NCI-H1436 (cell line): ENCODE measurements at places on chromosomes 3 and 15.

- no peak for DNase-seq
These were observed 95.8 kb downstream of the P3H2 start for GRCh38 chr3:190024912-190025311.

GRCh38 chr3:127265581-127265981 lies 22.3 kb downstream of the PRR20G start:
- no peak for DNase-seq

DNA sequence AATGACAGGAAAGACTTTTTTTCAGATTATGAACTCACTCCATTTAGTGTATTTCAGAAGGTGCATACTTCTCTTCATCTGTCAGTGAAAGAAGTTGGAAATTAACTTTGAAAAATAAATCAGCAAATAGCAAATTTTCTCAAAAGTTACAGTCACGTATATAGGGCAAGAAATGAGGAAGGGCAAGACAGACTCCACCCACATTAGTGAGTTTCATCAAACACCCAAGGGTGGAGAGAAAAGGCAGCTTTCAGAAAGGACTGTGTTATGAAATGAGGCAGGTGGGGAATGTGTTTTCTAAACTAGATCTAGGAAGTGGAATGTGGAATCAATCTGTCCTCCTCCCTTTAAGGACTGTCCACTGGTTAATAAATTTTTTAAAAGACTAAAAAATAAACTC lies 2.9 kb downstream of the SLC22A13 start:
- no peak for DNase-seq

DNA sequence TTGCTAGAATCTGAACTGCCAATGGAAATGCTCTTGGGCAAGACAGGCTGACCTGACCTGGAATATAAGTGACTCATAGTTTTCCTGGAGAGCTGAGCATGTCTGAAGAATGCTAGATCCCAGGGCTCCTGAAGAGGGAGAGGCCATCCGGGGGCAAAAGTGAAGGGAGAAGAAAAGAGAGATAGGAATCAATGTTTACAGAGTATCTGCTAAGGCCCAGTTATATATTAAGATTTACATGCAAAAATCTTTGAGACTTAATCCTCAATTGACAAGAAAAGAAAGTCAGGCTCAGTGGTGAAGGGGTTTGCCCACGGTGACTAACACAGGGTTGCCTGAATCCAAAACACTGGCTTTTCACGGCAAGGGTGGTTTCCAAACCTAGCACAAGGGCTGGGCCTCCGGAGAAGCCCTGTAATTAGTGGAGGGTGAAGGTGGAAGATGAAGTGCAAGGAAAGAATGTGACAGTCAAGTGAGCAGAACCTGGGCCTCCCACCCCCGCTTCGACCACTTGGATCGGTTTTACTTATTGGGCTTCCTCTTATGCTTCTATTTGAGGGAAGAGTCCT lies 91.7 kb upstream of the FGF12 start:
- DNase-seq = no peak

DNA sequence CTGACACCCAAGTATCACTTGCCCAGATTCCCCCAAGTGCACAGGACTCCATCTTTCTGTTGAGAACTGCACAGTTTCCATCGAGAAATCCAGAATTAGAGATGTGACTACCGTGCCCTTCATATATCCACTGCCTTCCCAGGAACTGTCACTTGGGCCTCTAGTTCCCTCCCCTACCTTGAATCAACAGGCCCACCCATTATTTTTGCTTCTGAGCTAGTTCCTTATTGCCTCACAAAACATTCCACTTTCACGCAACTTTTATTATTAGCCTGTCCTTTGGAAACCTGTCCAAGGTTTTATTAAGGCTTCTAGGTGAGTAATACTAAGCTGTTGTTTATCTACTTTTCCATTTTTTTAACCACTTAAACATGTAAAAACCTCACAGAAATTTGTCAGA lies 17.1 kb upstream of the SLC30A4 start:
- no peak for DNase-seq

- no peak for DNase-seq
These were observed 160.5 kb downstream of the KLF13 start for GRCh38 chr15:31486906-31487695.

GRCh38 chr15:64387562-64388168 lies at the start of gene TRIP4:
Gene TRIP4, plus strand, starts transcription at chr15:64387836. Its CDS starts 28 bp downstream, at chr15:64387864.
- DNase-seq = peak; percentile 92

- no peak for DNase-seq
These were observed 292.5 kb downstream of the PTPRG start for GRCh38 chr3:61853912-61854311.

DNA sequence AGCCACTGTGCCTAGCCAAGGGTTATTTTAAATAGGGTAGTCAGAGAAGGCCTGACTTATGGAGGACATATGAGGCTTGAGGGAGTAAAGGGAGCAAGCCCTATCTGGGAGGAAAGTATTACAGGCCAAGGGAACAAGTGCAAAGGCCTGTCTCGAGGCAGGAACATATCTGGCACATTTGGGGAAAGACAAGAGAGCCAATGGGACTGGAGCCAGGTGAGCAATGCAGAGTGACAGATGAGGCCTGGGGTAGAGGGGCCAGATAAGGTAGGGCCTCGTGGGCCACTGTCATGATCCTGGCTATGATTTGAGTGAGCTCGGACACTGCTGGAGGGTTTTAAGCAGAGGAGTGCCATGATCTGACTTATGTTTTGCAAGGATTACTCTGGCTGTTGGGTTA lies 43.8 kb downstream of the DCP1A start:
- DNase-seq = no peak

DNA sequence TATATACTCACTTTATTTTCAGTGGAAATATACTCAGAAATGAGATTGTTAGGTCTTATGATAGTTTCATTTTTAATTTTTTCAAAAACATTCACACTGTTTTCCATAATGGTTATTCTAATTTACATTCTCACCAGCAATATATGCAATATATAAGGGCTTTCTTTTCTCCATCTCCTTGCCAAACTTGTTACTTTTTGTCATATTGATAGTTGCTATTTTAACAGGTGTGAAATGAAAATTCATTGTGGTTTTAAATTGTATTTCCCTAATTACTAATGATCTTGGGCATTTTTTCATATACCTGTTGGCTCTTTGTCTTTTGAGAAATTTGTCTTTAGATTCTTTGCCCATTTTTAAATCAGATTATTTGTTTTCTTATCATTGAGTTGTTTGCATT lies 325.2 kb downstream of the DIPK2A start:
- DNase-seq = no peak

- DNase-seq = no peak
These were observed 556 bp downstream of the CRYBG3 start for GRCh38 chr3:97822359-97822775.

GRCh38 chr3:102790747-102791325 lies 356.0 kb downstream of the ZPLD1 start:
- no peak for DNase-seq

GRCh38 chr15:58369261-58369701 lies 62.5 kb upstream of the LIPC start:
- DNase-seq = no peak

DNA sequence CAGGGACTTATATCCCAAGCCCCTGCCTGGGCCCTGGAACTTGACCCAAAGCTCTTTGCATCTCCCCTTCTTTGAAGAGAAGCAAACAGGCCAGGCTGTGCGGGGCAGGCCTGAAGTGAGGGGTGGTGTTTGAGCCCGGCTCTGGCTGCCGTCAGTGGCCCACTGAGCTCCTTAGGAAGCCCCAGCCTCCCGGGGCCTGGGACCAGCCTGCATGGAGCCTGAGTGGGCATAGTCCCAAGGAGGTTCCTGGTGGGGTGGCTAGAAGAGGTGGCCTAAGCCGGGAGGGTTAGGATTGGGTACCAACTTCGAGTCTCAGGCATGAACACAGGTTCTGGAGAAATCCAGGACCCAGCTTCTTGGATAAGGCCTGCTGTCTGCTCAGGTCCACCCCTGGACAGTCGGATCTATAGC lies 6.4 kb downstream of the TMIE start:
- DNase-seq = no peak

GRCh38 chr15:65960586-65960985 lies 91.3 kb downstream of the RAB11A start:
- DNase-seq = no peak

- no peak for DNase-seq
These were observed 80.3 kb upstream of the KCNMB2 start for GRCh38 chr3:178455946-178456345.

GRCh38 chr15:73685981-73686380 lies 1.8 kb downstream of the CD276 start:
- no peak for DNase-seq

DNA sequence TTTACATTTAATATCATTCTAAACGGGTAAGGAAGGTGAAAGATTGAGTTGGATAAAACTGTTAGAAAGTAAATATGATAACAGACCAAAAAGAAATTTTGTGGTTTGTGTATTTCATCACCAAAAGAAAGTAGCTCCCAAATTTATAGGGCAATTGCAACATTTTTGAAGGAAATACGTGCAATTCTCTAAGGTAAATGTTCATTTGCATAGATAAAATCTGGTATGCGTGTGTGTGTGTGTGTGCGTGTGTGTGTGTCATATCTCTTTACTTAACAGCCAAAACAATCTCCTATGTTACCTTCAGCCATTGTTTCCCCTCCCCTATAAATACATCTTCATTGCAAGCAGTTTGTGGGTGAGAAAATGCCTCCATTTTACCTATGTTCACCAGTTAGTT lies 208.4 kb downstream of the TNIK start:
- no peak for DNase-seq

GRCh38 chr3:182914341-182914740 lies 66.0 kb downstream of the DCUN1D1 start:
- DNase-seq = no peak

- no peak for DNase-seq
These were observed 30.3 kb upstream of the SEMA3F start for GRCh38 chr3:50124800-50125178.

DNA sequence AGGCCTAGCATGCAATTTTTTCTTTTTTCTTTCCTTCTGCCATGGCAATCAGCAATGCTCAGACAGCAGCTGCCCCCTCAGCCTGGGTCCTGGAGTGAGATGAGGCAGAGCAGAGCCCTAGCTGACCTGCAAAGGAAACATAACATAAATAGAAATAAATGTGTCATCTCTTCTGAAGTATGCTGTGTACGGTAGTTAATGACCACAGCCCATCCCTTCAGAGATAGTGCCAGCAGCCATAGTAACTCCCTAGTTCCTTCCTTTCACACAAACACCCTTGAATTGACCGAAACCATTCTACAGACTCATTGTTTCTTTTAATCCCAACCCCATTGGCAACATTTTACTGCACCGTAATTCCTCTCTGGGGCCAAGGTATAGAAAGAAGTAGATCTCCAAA lies 8.4 kb upstream of the CD47 start:
- no peak for DNase-seq

GRCh38 chr15:20356444-20356910 lies 185.1 kb downstream of the GOLGA6L6 start:
- DNase-seq = no peak

- no peak for DNase-seq
These were observed 55.2 kb downstream of the MGLL start for GRCh38 chr3:127767126-127767525.

DNA sequence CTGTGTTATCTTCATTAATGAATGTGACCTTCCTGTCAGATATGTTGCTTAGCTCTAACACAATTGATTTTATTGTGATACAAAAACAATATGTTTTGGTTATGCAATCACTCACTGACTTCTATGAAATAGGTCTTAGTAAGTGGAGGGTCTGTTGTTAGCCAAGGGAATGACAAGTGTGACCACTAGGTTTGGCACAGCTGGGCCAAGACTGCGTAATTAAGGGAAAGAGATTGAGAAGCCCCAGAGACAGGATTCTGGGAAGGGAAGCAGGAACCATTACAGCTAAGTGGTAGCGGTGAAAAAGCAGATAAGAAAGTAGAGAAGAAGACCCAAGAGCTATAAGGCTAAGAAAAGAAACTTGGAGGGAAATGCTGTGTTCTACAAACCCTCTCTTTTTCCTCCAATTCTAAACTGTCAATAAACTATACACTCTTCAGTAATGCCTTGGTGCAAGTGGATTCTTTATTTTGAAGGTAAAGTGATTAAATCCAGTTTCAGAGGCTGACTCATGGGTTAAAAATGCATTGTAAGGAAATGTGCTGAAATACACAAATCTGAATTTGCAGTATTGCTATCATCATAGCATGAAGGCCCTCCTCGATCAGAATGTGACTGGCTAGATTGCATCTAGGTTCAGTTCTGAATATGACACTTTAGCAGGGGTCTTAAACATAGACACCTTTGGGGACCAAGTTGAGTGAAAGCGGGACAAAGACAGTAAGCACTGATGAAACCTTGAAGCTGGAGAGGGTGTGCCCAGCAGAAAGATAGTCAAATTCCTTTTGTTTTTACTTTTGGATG lies 26.1 kb downstream of the KCNMB2 start:
- no peak for DNase-seq

GRCh38 chr3:22542311-22542710 lies 660.8 kb upstream of the UBE2E2 start:
- DNase-seq = no peak

DNA sequence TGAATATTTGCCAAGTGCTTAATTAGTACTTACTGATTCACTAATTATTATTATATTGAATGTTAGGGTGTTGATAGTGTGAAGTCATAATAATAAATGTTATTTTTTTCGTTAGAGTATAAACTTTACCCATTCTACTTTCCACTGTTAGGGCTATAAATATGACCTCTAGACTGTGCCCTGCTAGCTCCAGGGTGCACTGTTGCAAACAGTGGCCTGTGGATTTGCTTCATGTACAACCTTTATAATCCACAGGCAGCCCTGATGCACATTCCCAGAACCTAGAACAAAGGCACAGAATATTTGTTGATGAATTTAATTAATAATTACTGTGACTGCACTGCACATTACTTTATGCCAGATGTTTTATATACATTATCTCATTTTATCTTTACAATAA lies 28.8 kb upstream of the LEKR1 start:
- DNase-seq = no peak

- DNase-seq = no peak
These were observed 9.8 kb downstream of the SRPRB start for GRCh38 chr3:133815386-133815785.
